ENCODE measurements at places on chromosomes 1 and 21.

GRCh38 chr1:31497601-31498000 lies 78.7 kb upstream of the TINAGL1 start:
- DNase-seq: no peak

DNA sequence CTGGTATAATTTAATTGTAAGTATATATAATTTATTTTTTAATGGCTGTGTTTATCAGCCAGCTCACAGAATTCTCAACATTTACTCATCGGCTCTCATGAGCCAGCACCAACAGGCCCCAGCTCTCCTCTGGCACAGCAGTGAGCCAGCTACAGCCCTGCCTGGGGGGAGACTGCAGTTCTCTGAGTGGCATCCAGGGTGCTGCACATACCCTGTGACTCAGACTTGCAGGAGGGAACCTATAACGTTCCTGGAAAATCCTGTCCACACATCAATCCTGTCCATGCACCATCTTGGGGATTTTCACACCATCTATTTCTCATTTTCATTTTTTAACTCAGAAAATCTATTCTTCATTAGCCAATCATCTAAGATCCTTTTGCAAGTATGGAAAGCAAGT lies 36.5 kb downstream of the FHAD1 start:
- DNase-seq: no peak

- no peak for DNase-seq
These were observed 516.9 kb downstream of the ADGRL2 start for GRCh38 chr1:82317671-82318070.

GRCh38 chr1:31802190-31803150 lies 13.4 kb downstream of the SPOCD1 start:
- DNase-seq: no peak

GRCh38 chr1:223266632-223267172 lies 97.3 kb downstream of the SUSD4 start:
- DNase-seq: no peak
